ENCODE measurements at places on chromosomes 16 and 17. TPM values are rescaled to one million over a fixed set of nuclear protein-coding genes. Genes with fewer than 3 reads are reported as not detected.
A peak's percentile ranks its signal among the peaks of the same experiment; 100 is the strongest.

The PRKCB gene
- 24.2 TPM for total RNA-seq

DNA sequence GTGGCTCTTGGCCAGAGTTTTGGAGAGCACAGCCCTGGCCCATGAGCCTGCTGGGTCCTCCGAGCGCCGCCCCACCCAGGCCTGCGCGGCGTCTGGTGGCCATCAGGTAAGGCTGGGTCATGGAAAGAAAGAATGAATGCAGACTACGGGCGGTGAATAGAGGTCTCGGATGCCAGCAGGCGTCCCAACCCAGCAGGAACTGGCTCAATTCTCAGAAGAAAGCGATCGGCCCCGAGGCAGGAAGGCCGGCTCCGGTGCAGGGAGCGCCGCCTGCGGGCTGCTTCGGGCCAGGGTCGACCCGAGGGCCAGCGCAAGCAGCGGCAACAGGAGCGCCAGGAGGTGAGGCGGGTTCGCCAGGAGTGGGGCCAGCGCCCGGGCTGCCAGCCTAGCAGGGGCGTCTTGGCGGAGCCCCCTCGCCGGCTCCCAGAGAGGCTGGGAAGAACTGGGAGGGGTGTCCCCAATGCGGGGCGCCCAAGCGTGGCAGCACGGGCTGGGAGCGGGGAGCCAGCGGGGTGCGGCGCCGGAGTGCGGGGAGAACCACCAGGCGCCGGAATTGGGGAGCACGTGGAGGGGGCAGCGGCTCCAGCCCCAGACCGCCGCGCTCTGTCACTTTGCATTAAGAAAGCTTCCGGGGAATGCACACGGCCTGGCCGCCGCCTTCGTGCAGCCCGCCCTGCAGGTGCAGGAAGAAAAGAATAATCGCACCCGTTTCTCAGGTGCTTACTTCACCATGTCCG lies 7.1 kb upstream of the TMC5 start:
- DNase-seq, result no peak

DNA sequence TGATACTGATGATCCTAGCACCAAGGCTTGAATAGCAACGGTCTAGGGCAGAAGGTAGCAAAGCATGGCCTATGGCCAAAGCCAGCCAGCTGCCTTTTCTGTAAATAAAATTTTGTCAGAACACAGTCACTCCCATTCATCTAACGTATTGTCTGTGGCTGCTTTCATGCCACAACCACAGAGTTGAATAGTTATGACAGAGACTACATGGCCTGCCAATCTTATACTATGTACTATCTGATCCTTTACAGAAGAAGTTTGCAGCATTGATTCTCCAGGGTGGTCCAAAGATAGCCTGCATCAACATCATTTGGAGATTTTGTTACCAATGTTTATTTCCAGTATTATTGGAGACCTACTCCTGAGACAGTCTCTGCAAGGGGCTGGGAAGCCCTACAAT lies 19.9 kb upstream of the MMD start:
- no peak for DNase-seq

The ZNF500 gene
- 14.1 TPM for total RNA-seq

DNA sequence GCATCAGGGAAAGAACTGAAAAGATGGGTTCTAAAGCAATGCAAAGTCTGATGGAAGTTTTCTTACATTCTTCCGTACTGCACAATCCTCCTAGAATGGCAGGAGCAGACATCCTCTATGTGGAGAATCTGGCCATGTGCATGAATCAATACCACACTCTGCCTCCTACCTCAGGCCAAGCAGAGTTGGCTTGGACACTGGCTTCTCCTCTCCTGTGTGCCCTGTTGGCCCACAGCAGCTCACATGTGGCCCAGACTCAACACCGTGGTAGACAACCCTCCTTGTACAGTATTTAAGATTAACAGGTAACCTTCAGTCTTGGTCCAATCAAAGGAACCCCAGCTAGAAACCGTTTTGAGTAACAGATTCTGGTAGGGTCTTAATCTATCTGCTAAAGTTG lies 101.9 kb downstream of the ZFHX3 start:
- DNase-seq, result peak; percentile 39

- DNase-seq, result no peak
Measured at GRCh38 chr17:46974086-46974485, 5.0 kb downstream of the RPRML start.

- no peak for DNase-seq
Measured at GRCh38 chr17:36135465-36135864, 31.8 kb downstream of the CCL4 start.

- no peak for DNase-seq
Measured at GRCh38 chr17:61583660-61584264, 7.3 kb downstream of the NACA2 start.

DNA sequence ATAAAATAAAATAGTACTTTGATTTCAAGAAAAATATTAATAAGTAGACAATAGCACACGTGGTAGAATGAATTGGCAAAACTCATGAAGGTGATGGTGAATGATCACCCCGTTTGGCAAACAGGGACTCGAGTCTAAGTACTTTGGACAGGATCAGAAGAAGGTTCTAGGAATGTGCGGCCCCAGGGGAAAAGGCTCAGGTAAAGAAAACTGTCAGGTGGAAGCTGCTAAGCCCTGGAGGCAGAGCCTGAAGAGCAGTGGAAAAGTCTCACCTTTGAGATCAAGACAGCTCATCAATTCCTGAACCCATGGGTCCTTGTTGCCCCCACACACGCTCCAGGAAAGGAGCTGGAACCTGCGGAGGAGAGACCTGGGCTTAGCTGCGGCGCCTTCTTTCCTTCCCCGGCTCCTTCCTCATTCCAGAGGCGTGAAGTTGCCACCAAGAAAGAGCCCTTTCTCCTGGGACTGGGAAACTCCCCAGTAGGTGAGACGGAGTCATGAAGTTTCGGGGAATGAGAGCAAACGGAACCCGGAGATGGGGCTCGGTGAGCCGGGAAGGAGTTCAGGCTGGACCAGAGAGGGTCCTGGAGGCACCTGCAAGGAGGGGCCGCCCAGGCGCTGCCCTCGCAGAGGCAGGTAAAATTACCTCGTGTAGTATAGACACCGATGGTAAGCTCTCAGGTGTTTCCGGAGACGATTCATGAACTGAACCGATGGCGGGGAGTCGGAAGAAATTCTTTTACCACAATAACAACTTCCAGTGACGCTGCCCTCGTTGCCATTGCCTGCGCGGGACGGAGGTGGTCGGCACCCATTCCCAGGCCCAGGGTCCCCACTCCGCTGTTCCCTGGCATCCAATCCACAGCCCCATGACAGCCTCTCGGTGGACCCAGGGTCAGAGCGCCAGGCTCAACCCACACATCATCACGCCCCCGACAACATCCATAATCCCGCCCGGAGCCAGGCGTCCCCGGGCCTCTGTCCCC lies 1.2 kb upstream of the ZMYND15 start:
- DNase-seq, result no peak

DNA sequence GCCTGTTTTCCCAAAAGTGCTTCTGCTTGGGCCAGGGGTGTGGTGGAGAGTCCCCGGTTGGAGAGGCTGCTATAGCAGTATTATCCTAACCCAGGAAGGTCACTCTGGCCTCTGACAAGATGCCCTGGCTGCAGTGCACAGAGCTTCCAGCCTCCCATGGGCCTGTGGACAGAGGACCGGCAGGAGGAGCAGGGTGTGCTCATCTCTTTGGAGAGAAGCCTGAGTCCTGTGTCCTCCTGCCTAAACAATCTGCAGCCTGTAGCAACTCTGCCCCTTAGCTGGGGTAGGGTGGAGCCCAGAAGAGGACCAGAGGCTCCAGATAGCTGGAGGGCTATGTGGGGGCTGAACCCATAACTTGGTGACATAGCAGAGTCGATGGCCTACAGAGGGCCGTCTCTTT lies 78.0 kb downstream of the MPRIP start:
- no peak for DNase-seq

The CNGB1 gene
- total RNA-seq, result not detected

- DNase-seq, result no peak
Measured at GRCh38 chr16:9311303-9311954, 220.0 kb downstream of the HAPSTR1 start.

The DDX42 gene
- 136 TPM for total RNA-seq

DNA sequence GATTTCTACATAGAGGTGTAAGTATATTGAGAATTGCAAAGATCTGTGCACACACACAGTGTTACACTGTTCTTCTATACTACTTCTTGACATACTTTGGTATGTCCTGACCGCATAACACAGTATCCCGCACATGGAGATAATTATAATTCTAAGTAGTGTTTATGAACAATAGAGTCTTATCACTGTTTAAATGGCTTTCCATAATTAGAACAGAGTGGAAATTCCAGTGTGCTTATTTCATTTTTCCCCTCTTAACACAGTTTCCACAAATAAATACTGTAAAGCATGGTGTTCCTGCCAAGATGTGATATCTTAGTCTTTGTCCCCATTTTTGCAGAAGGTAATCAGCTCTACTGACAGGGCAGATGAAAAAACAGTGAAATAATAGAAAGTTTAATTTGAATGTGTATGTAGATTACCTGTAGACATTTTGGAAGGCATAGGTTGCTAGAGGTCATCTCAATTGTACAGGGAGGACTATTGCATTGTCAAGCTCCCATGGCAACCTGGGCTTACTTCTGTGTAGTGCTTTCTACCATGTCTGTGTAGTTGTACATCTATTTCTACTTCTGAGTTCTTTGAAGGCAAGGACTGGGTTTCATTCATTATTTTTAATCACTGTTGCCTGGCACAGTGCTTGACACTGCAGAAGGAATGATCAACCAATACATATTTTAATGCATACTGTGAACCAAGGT lies 10.1 kb upstream of the KRT28 start:
- DNase-seq, result no peak

DNA sequence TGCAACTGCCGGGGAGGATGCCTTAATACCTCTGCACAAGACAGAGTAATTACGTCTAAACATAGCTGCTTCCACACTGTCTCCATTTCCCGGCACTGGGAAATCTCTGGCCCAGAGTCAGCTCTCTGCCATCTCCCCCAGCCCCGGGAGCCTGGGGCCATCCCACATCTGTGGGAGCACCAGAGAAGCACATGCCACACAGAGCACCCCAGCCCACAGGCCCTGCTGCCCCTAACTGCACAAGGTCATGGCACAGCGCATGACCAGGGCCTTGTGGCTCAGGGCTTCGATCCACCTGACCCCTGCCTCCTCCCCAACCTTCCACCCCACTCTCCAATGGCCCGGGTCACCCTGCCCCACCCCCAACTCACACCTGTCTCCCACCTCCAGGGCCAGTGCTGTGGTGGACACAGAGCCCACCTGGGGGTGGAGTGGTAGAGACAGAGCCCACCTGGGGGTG lies 36.6 kb upstream of the RBFOX3 start:
- DNase-seq, result peak; percentile 59

DNA sequence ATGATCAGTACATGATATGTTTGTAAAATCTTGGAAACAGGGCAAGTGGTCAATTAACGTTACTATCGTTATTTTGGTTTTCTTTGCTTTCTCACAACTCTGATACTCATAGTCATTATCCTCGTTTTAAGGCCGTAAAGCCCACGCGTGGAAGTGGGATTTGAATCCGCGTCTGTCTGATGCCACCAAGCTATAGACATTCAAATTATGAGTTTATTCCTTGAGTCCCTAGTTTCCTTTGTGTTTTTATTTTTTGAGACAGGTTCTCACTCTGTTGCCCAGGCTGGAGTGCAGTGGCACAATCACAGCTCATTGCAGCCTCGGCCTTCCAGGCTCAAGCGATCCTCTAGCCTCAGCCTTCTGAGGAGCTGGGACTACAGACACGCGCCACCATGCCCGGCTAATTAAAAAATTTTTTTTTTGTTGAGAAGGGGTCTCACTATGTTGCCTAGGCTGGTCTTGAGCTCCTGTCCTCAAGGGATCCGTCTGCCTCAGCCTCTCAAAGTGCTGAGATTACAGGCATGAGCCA lies 1.0 kb downstream of the DCTN5 start:
- DNase-seq, result no peak

- no peak for DNase-seq
Measured at GRCh38 chr17:7046127-7046724, 2.3 kb upstream of the SLC16A11 start.

GRCh38 chr17:34725008-34725407 lies 145.6 kb downstream of the TMEM132E start:
- no peak for DNase-seq

DNA sequence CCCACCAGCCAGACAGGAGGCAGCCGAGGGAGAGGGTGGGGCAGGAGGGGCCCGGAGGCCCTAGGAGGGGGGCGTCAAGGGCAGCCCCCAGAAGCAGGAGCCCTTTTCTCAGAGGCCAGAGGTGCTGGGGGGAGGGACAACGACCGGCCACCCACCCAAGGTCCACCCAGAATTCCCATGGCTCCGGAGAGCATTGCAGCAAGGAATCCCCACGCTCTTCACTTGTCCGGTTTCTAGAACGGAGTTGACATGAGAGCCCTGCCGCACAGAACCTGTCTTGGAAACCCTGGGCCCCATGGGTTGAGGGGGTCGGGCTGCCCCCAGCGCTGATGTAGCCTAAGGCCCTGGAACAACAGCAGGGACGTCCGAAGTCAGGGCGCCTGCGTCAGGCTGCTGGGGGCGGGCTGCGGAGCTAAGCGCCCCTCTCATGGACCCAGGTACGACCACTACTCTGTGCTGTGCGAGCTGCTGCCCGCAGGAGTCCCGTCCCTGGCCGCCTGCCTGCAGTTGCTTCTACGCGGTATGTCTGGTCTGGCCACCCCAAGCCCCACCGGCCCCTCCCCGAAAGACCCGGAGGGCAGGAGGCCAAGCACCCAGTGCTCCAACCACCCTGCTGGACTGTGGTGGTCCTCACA lies 11.2 kb downstream of the CYBC1 start:
- no peak for DNase-seq

DNA sequence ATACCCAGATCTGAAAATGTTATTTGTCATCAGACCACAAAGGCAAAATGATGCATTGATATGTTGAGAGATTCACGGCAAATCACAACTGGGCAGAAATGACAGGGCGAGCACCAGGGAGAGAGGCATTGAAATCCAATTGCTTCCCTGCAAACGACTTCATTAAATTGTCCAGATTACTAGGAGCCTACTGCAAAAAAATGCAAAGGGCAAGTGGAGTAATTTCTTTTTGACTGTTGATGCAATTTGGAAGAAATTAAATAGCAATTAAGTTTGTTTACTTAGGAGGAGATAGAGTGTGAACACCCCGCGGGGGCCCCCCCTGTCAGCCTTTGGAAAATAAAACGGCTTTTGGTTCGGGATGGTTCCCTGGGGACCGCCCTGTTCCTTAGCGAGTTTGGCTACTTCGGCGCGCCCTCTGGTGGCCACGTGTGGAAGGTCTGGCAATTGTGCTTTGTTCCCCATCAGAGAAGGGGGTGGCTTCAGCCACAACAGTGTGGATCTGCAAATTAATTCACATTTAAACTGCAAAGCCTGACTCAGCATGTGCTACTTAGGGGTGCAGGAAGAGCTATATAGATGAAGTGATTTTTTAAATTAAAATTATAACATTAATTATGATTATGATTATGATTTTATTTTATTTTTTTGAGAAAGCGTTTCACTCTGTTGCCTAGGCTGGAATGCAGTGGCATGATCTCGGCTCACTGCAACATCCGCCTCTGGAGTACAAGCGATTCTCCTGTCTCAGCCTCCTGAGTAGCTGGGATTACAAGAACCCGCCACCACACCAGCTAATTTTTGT lies 14.5 kb upstream of the TMC7 start:
- peak; percentile 89 for DNase-seq

- DNase-seq, result no peak
Measured at GRCh38 chr17:32136856-32137255, 5.4 kb upstream of the RHOT1 start.

Measured in sigmoid colon (tissue), 7 donors.